Dermis microvascular lymphatic vessel endothelial cell (primary cell): ENCODE measurements at places on chromosomes 11 and 22. TPM values are rescaled to one million over a fixed set of nuclear protein-coding genes. Genes with fewer than 3 reads are reported as not detected.

The LIF gene
- total RNA-seq: 0.25 and 0.26 TPM in 2 replicates

The MMP13 gene
- not detected in 2 replicates for total RNA-seq

The OR52E8 gene
- not detected in 2 replicates for total RNA-seq

The CWF19L2 gene
- total RNA-seq: 7.6 and 8.1 TPM in 2 replicates

The SLCO2B1 gene
- total RNA-seq: 5.0 and 8.2 TPM in 2 replicates

The FAM83F gene
- not detected in 2 replicates for total RNA-seq

The TMEM126B gene
- total RNA-seq: 41.5 and 44.3 TPM in 2 replicates

The FAM227A gene
- total RNA-seq: 0.26 and 0.38 TPM in 2 replicates

The SEC14L6 gene
- under 0.01 and 0.13 TPM in 2 replicates for total RNA-seq

The LRRC75B gene
- total RNA-seq: 2.6 and 4.6 TPM in 2 replicates

The HTR3A gene
- not detected in 2 replicates for total RNA-seq

The PTPN5 gene
- total RNA-seq: not detected in 2 replicates

The FREY1 gene
- total RNA-seq: 0.51 and 0.64 TPM in 2 replicates

The BLID gene
- 0.13 and 0.39 TPM in 2 replicates for total RNA-seq

The DPAGT1 gene
- 10.5 and 17.6 TPM in 2 replicates for total RNA-seq

The CASP12 gene
- total RNA-seq: 6.5 and 7.0 TPM in 2 replicates

The ELMOD1 gene
- 0.25 and 1.2 TPM in 2 replicates for total RNA-seq

The NXPE2 gene
- not detected in 2 replicates for total RNA-seq

The NRIP3 gene
- total RNA-seq: 0.63 and 1.2 TPM in 2 replicates

The MUC6 gene
- total RNA-seq: not detected in 2 replicates

The SUSD2 gene
- total RNA-seq: 0.26 and 0.63 TPM in 2 replicates

The MACROD1 gene
- 23.1 and 25.4 TPM in 2 replicates for total RNA-seq

The MYO7A gene
- total RNA-seq: 8.3 and 15.4 TPM in 2 replicates

The SCGB1C1 gene
- not detected in 2 replicates for total RNA-seq

The OR56A1 gene
- total RNA-seq: not detected in 2 replicates

The OR10A2 gene
- total RNA-seq: not detected in 2 replicates

The TSPAN32 gene
- total RNA-seq: not detected in 2 replicates

The VSIG2 gene
- 0.13 TPM in 1 of 2 replicates, not detected in the other for total RNA-seq

The GNG3 gene
- total RNA-seq: not detected in 2 replicates

The FIBP gene
- 157 and 195 TPM in 2 replicates for total RNA-seq

The HIC2 gene
- 1.8 and 2.5 TPM in 2 replicates for total RNA-seq

The OLFML1 gene
- total RNA-seq: 0.25 TPM in 1 of 2 replicates, not detected in the other

The SYT13 gene
- total RNA-seq: under 0.01 TPM in 2 replicates

The EIF3D gene
- total RNA-seq: 358 and 490 TPM in 2 replicates

The TSGA10IP gene
- total RNA-seq: not detected in 2 replicates

The PGR gene
- under 0.01 TPM in 2 replicates for total RNA-seq

The OR51A4 gene
- not detected in 2 replicates for total RNA-seq

The C22orf42 gene
- total RNA-seq: not detected in 2 replicates

The DMC1 gene
- 0.63 and 0.90 TPM in 2 replicates for total RNA-seq

The PTGDR2 gene
- under 0.01 TPM in 1 of 2 replicates, not detected in the other for total RNA-seq

The SLC17A6 gene
- total RNA-seq: not detected in 2 replicates

The RGL4 gene
- not detected in 2 replicates for total RNA-seq

The SLC39A13 gene
- total RNA-seq: 32.5 and 70.5 TPM in 2 replicates

The OR51E2 gene
- not detected in 2 replicates for total RNA-seq

The OR4A47 gene
- total RNA-seq: not detected in 2 replicates

The PANX2 gene
- total RNA-seq: 0.13 and 0.63 TPM in 2 replicates

The TREH gene
- not detected in 2 replicates for total RNA-seq

The ART1 gene
- not detected in 2 replicates for total RNA-seq

The CFAP300 gene
- total RNA-seq: not detected in 2 replicates

The SCT gene
- total RNA-seq: not detected in 2 replicates

The OR10D3 gene
- total RNA-seq: not detected in 2 replicates

The OR2D3 gene
- total RNA-seq: not detected in 2 replicates

The IFITM10 gene
- 0.39 and 1.3 TPM in 2 replicates for total RNA-seq

The SAA4 gene
- total RNA-seq: not detected in 2 replicates

The MRGPRE gene
- under 0.01 TPM in 1 of 2 replicates, not detected in the other for total RNA-seq

The OR5P2 gene
- total RNA-seq: not detected in 2 replicates

The MS4A2 gene
- total RNA-seq: not detected in 2 replicates
